ENCODE measurements at places on chromosomes 7 and 10.

- DNase-seq: no peak
Measured at GRCh38 chr10:85784792-85785191, 581.8 kb downstream of the GRID1 start.

DNA sequence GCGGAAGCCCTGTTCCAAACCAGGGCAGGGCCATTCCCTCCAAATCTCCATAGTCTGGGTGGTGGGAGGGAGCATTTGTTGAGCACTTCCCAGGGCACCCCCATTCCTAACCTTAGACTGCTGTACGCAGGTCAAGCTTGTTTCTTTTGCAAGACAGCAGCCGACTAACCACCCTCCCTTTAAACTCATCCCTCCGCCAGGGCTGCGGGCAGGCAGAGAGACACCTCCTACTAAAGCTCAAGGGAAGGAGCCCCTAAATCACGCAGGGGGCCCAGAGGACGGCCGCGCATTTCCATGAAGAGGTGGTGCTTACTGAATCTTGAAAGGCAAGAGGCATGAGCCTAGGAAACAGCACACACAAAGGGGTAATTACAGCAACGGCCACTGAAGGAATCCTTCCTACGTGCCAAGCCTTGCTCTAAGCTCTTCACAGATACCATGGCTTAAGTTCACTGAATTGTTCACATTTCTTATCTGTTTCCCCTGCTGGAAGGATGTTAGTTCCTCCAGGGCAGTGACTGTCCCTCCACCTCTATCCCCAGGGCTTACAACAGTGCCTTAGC lies 90.0 kb downstream of the PROSER2 start:
- DNase-seq: no peak

DNA sequence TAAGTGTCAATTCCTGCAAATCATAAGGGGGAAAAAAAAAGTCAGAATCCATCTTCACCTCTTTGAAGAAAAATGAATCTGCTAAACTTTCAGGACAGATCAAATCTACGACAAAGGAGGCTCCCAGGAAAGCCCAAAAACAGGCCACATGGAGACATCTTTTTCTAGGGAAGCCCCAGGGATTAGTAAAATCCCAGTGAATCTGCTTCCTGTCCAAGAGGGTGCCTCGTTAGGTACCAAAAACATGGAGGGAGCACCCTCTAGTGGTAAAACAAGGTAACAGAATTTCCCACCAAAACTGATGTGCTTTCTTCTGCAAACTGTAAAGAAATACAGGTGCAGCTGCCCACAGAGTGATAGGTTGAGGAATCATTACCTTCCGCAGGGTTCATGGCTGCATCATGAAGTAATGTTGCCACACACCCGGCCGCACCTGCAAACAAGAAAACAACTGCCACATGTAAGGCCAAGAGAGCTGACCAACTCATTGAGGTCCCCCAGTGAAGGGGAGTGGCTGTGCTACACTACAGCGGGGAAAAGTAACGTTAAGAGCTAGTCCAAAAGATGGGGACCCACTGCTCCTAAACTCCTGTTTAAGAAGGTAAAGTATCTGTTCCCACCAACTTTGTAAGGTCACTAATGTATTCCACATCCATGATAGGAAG lies 7.9 kb downstream of the SLC25A28 start:
- peak; percentile 67 for DNase-seq

- DNase-seq: no peak
Measured at GRCh38 chr10:22625516-22626290, 88.7 kb downstream of the PIP4K2A start.

GRCh38 chr10:17422931-17423330 lies 31.5 kb downstream of the ST8SIA6 start:
- no peak for DNase-seq

- no peak for DNase-seq
Measured at GRCh38 chr7:20602306-20602705, 13.2 kb upstream of the ABCB5 start.

DNA sequence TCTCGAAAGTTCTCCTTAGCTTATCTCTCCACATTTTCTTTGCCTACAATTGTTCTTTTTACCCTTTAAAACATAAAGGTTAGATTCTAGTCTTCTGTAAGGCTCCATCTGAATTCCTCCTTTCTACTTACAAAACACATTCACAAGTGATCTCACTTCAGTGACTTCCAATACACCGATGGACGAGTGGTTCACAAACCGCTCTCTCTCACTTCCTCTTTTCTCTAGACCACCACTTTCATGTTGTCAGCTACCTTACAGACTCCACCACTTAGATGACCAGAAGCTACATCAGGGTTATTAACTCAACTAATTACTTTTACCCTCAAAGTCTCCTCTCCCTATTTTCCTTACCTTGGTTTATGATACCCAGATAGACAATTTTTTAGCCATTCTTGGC lies 11.8 kb downstream of the MET start:
- DNase-seq: no peak

DNA sequence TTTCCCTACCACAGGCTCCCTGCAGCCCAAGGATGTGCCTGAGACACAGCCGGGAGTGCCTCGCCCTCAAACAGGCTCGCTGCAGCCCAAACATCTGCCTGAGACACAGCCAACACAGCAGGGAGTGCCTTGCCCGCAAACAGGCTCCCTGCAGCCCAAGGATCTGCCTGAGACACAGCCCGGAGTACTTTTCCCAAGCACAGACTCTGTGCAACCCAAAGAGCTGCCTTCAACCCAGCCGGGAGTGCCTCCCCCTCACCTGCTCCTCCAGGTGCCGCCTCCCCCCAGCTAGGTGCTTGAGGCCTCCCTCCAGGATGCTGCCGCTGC lies 42.9 kb downstream of the ANTXRL start:
- DNase-seq: no peak

DNA sequence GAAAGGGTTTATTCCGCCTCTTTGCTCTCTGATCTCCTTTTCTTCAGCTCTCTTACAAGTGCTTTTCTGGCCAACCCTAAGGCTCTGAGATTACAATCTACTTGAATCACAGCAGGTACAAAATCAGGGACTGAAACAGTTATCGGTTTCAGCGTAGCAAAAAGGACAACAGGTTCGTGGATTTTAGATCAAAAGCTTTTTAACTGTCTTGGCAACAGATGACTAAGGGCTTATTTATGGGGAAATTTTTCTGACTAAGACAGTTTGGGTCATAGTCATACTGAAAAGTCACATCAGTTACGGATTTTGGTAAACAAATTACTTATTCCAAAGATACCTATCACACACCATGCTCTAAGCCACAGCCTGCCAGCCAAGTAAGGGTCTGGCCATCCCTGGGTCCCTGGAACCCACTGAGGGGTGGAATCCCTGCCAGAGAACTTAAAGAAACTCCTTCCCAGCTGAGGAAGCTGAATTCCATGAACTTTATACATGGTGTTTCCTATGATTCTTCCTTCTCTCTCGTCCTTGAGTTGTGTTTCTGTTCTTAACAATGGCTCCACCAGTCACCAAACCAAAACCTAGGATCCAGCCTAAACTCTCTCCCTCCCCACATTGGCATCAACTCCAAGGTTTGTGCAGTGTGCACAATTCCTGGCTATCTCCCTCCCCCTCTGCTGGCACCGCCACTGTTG lies 169.3 kb downstream of the FAM107B start:
- peak; percentile 74 for DNase-seq

DNA sequence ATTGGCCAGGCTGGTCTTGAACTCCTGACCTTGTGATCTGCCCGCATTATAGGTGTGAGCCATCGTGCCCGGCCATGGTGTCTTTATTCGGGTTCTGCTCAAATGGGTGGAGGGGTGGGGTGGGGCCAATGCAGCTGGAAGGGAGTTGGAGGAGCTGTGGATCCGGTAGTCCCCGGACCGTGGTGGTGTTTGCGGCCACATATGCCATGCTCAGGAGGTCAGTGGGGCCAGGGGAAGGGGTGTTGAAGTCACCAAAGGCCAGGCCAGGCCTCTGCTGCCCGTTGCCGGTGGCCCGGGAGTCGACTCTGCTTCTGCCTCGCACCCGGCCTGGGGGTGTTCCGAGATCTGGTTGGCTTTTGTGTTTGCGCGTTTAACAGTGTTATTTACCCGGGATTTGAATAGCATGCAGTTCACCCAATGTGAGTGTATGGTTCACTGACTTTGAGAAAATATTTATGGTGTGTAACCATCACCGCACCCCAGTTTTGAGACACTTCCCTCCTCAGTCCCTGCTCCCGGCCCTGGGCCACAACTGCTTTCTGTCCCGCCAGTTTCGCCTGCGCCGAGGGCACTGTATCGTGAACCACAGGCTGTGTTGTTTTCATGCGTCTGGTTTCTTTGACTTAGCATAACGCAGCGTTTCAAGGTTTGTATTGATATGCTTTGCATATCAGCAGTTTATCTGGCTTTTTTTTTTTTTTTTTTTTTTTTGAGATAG lies 10.7 kb downstream of the INPP5A start:
- DNase-seq: no peak

GRCh38 chr7:52825611-52826010 lies 209.8 kb upstream of the POM121L12 start:
- DNase-seq: no peak

GRCh38 chr7:140390466-140391190 lies 7.7 kb downstream of the SLC37A3 start:
- DNase-seq: no peak

GRCh38 chr7:9718071-9718661 lies 1255.5 kb upstream of the PHF14 start:
- DNase-seq: no peak

DNA sequence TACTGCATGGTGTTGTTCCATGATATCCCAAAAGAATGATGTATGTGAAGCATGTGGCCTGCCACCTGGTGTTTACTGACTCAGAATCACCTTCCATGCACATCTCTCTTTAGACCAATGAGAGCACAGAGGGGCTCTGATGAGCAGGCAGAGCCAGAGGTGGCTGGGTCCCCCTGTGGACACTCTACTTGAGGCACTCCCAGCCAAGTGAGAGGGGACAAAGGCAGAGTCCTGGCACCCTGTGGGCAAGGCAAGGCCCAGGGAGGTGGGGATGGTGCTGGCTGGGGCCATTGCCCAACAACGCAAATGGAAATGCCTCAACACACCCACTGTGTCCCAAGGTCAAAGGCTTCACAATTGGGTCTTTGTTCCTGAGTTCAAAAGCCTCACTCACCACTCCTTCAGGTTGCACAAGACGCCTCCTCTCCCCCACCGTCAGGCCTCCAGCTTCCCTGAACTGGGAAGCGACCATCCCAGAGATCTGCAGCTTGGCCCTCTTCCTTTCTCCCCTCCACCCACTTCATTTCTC lies 164.6 kb downstream of the NEURL1 start:
- DNase-seq: no peak

DNA sequence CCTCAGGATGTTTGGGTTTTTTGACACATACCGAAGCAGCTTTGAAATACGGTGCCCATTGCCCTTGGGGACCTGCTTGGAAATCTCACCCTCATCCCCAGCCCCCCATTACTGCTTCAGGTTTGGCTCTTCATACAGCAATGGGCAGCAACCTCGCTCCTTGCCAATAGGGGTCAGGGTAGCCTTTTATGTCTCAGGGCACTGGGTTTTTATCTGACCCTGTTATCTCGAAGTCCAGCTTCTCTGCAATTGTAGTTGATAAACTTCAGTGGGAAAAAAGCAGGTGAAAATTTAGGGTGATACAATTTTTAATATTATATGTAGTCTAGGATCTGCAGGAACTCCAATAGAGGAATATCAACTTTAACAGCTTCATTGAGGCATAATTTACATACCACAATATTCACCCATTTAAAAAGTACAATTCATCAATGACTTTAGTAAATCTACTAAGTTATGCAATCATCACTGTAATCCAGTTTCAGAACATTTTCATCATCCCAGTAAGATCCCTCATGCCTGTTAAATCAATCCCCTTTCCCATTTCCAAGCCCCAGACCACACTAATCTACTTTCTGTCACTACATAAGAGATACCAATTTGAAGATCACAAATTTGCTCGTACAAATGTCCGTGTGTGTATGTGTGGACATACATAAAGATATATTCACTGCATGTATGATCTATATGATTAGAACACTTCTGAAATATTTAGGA lies 386.2 kb downstream of the KCNMA1 start:
- no peak for DNase-seq

DNA sequence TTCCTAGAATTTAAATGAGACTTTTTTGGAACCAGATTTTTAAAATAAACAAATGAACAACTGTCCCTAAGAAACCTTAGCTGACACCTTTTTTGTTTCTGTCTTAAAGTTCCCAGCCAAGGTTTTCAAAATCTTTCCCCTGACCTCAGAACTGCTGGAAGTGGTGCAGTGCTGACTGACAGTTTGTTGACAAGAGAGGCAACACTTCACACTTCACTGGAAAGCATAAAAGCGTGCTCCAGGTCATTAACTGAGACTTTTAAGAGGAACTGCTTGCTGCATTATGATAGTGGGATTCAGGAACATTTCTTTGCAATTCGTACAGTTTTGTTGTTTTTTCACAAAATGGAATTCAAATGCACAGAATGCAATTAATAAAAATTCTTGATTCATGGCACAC lies 36.2 kb downstream of the SYPL1 start:
- no peak for DNase-seq

GRCh38 chr10:1255600-1256431 lies 199.6 kb downstream of the WDR37 start:
- no peak for DNase-seq

- DNase-seq: no peak
Measured at GRCh38 chr7:22108151-22108845, 162.6 kb upstream of the CDCA7L start.

DNA sequence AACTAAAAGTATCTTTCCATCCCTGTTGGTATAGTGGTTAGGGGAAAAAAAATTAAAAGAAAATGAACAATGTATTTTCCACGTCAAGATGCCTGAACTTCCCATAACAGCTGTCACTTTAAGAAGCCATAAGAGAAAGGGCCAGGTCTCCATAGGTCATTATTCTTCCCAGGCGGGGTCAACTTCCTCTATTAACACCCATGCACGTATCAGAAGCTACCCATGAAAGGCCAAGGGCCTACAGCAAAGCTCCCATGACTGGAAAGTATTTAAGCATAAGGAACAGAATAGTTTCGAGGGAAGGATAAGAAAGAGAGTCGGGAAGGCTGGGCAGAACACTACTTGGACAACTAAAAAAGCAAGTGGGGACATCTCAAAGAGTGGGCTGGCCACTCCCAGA lies 40.1 kb downstream of the RBM28 start:
- no peak for DNase-seq

DNA sequence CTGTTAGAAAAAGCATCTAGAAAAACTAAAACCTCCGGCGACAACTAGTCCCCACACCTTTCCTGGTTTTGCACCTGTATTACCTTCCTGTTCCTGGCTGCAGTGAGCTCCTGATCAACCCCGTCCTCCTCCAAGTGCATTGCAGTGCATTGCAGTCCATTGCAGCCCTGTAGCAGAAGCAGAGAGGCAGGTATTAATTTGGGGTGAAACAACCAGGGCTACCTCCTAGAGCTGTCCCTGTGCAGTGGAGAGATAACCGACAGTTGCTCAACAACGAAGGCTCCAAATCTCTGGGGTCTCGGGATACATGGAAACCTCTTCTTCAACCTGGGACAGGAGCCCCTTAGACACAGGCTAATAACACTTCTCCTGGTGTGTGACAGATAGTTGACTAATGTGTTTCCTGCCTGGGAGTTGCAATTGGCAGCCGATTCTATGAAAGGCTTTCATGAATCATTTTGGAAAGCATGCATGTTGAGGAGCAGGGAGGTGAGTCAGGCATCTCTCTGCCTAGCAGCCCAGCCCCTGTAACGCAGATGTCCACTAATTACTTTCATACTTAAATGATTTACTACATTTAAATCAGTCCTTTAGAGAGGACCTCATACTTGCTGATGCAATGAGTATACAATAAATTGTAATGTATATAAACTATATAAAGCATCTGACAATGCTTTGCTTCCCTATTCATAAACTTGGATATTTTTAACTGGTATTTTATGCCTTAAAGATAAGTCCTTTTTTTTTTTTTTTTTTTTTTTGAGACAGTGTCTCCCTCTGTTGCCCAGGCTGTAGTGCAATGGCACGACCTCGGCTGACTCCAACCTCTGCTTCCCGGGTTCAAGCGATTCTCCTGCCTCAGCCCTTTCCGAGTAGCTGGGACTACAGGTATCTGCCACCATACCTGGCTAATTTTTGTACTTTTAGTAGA lies 59.0 kb downstream of the PRR15 start:
- DNase-seq: no peak
